ENCODE measurements at places on chromosomes 7 and 10.

GRCh38 chr7:70762696-70763095 lies 369.2 kb upstream of the GALNT17 start:
- DNase-seq = no peak

GRCh38 chr10:119165171-119166117 lies at the start of gene SFXN4:
Gene SFXN4, minus strand, starts transcription at chr10:119165714. Its CDS starts 67 bp downstream, at chr10:119165647.
- peak; percentile 53 for DNase-seq

DNA sequence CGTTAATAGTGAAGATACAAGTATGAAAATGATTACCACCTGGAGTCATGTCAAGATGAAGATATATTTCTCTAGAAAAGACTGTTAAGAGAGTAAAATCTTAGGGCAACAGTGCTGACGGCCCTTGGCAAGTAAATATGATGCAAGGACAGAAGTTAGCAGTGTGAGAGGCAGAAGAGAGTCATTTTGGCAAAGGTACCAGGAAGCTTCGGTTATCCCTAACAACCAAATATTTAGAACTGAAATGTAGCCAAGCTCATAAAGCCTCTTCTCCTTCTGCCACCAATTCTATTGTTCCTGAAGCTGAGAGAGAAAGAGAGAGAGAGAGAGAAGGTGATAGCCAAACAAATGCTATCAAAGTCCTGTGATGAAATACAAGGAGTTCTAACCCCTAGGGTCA lies 109.6 kb downstream of the MACC1 start:
- no peak for DNase-seq

GRCh38 chr10:95509251-95509650 lies 51.9 kb downstream of the SORBS1 start:
- DNase-seq = no peak

DNA sequence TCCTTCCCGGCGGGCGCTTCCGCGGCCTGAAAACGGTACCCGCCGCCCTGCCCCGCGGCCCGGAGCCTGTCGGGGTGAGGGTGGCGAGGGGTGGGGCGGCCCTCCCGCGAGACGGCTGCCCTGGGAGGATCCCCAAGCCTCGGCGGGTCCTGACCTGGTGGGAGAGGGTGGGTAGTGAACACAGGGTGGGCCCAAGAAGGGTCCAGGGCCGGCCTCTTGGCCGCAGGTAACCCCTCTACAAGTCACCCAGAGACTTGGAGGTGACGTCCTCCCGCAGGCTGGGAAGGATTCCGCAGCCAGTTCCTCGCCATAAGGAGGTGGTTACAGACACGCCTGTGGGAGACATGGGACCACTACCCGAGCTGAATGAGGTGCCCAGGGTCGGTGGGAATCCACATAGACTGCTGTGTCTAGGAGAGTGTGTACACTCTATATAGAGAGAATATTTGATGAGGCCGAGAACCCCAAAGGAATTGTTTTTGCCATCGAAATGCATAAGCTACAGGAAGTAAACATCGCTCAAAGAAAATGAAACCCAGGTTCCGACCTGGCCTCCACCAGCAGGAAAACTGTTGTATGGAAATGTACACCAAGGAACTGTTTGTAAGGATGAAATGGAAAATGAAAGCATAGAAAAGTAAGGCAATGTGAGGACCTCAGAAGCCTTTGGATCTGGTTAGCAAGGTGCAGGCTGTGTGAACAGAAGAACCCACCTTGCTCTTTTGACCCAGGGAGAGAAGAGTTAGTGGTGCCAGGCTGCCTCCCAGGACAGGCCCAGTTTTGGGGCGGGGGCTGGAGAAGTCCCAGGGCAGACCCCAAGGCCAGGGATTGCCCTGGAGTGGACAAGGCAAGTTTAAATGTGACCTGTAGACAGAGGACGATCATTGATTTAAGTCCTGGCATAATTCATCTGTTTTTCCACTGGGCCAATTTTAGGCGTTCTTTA lies 659 bp downstream of the OPTN start:
- DNase-seq = no peak

Data from Jurkat, Clone E6-1 (cell line).